Caco-2 (cell line): ENCODE measurements at places on chromosomes 16 and 17. TPM values are rescaled to one million over a fixed set of nuclear protein-coding genes. Genes with fewer than 3 reads are reported as not detected.
A peak's percentile ranks its signal among the peaks of the same experiment; 100 is the strongest.

Gene C17orf67
- total RNA-seq = 2.9 and 4.6 TPM in 2 replicates

DNA sequence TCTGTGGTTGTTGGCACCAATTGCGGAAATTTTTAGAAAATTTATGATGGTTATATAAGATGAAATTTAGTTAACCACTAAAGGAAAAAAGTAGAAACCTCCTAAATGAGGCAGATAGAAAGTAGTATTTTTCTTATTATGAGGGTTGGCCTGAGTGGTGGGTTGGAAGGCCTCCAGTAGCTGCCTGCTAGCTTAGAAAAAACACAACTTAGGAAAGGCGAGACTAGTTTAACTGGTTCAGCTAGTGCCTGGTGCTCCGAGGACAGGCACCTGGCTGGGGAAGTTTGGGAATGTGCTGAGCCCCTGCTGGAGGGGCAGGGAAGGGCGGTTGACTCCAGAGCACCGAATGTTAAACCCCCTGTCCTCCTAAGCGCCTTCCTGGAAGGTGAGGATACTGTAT lies 19.9 kb downstream of the LDHD start:
- H3K4me1 ChIP-seq = peaks cover 30% of the 10 kb centered on the region
- H3K36me3 ChIP-seq = peaks cover 1% of the 10 kb centered on the region
- no peaks in the 10 kb centered on the region for H3K27me3 ChIP-seq
- H3K27ac ChIP-seq = peak overlapping the region; percentile 84

- DNase-seq = no peak
- peak overlapping the region; percentile 48 for H3K27ac ChIP-seq
- H3K36me3 ChIP-seq = no peaks in the 10 kb centered on the region; the same call in 1 of the 2 replicates
These were observed 73.3 kb downstream of the MSI2 start for GRCh38 chr17:57329380-57330214.

DNA sequence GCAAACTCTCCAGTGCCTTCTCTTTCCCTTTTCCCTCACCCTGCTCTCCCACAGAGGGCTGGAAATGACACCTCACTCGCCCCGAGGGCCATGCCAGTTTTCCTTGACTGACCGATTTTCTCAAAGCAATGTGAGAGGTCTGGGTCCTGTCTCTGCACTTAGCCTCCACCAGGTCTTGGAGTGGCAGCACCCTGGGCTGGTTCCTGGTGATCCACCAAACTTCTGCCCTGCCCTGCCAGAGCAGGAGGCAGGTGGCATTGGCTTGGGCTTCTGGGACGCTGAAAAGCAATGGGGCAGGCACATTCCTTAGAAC lies 97.5 kb downstream of the RAB11FIP4 start:
- H3K4me1 ChIP-seq = peaks cover 45% of the 10 kb centered on the region
- H3K36me3 ChIP-seq = 0 out of 2 replicates have a peak, but pooled peaks cover 1% of the 10 kb centered on the region
- peak overlapping the region; percentile 84 for H3K4me3 ChIP-seq
- peak; percentile 44 for DNase-seq

DNA sequence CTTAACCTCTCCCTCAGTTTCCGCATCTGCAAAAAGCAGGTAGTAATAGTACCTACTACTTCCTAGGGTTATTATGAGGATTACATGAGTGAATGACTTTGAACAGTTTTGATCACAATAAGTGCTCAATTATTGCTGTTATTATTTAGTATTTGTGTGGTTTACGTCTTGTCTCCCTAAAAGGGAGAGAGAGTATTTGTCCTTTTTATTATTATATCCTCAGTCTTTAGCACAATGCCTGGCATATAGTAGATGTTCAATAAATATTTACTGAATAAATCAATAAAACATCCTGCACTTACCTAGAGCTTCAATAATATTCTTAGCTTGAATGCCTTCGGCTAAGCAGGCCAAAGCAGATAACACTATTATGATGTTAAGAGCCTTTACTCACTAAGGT lies 160.0 kb downstream of the TANC2 start:
- H3K4me1 ChIP-seq = no peaks in the 10 kb centered on the region
- H3K27me3 ChIP-seq = no peaks in the 10 kb centered on the region
- H3K36me3 ChIP-seq = no peaks in the 10 kb centered on the region
- no peak overlapping the region for H3K27ac ChIP-seq
- DNase-seq = no peak
